Left hindlimb (tissue), 1 donor: ENCODE measurements at places on chromosomes 5 and 9.

DNA sequence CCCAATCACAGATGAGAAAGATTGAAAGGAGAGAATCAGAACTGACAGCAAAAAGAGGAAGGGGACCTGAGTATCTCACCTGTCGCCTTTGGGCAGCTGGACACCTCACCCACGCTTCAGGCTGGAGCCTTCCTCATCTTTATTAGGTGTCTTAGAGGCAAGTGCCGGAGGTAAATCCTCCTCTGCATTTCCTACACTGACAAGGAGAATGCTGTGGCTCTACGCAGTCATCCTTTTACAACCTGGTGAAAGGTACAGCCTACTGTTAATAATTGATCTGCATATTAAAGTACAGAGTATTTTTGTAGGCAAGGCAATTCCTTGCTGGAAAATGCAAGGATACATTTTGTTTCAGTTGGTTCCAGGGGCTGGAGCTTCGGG, 34.8 kb downstream of the PRLR start:
- no peak for DNase-seq

DNA sequence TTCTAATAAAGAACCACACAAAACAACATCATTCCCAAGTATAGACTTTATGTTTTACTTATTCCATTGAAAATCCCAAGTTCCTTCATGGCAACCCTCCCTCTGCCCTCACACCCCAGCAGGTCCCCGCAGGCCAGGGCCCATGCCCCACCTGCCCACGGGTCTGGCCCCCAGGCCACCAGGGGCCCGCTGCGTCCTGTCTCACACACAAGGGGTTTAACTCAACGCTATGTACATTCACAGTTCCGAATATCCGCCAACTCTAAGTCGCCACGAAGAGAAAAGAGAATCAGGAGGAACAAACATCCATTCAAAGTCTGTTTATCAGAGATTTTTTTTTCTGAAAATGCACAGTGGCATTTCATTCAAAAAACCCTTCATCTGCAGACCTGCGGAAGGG, 16.2 kb upstream of the SLC6A3 start:
- DNase-seq: no peak

DNA sequence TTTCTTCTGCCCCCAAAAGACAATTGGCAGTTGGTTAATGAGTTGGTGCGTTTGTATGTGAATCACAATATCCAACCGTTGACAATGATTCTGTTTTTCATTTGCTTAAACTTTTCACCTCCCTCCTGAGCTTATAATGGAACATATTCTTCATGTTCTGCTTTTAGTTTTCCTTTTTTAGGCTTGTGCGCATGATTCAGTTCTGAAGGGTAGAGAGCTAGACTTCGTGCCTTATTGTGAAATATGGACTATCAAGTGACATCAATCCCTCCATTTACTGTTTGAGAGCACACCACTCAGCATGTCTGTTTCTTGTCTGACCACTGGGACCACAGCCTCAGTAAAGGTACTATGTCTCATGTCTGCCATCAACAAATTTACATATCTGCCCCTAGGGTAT, 30.5 kb upstream of the LPAR1 start:
- DNase-seq: no peak

- DNase-seq: no peak
Observed at GRCh38 chr9:7119612-7120011, 361.8 kb downstream of the KDM4C start.

DNA sequence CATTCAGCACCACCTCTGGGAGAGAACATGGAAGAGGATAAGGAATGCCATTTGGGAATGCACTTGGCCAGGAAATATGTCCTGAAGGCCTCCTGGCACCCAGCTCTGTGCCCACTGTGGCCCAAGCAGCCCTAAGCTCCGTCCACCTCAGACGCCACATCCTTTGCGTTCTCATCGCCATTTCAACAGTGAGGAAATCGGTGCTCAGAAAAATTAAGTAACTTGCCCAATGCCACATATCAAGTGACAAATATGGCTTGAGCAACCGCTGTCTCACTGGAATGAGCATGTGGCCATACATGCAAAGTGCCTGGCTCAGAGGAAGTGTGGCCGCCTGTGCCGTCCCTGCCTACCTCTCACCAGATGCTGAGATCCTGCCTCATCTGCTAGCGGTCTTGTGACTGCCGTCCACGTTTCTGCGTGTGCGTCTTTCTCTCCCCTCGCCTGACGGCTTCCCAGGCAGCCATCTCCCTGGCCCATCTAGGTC, 984 bp upstream of the DOK3 start:
- DNase-seq: no peak

DNA sequence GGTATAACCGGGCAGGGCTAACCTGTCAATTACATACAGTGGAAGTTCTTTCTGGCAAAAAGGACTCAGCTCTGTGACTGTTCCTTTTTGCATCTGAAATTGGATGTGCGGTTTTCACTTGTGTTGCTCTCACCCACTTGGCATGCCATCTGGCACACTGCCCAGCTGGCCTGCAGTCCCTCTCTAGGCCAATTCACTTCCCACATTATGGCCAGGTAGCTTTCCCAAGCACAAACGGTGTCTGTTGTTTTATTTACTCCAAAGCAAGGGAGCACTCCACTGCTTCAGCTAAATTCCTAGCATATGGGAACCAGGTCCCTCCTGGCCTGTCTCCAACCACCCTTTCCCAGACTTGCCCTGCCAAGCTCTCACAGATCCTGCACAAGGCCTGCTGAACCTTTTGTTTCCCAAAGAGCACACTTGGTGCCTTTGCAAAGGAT, 132.5 kb downstream of the SEMA6A start:
- peak; percentile 49 for DNase-seq

- no peak for DNase-seq
Observed at GRCh38 chr9:133137451-133138231, 16.6 kb upstream of the RALGDS start.

DNA sequence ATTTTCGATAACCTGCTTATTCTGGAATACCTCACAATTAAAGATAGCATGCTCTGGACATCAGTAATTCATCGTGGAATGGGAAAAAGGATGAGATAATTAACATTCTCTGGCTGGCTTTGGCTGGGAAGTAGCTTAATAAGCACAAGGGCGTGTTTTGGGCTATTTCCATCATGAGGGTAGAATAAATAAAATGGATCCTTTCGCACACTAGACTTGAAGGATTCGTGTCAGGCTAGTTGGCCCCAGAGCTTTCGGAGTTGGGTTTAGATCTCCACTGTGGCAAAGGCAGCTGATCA, 151.2 kb upstream of the ADRA1B start:
- no peak for DNase-seq

- no peak for DNase-seq
Observed at GRCh38 chr5:16346380-16346779, 119.2 kb downstream of the ZNF622 start.

- no peak for DNase-seq
Observed at GRCh38 chr5:154242964-154243376, 52.4 kb downstream of the GALNT10 start.

DNA sequence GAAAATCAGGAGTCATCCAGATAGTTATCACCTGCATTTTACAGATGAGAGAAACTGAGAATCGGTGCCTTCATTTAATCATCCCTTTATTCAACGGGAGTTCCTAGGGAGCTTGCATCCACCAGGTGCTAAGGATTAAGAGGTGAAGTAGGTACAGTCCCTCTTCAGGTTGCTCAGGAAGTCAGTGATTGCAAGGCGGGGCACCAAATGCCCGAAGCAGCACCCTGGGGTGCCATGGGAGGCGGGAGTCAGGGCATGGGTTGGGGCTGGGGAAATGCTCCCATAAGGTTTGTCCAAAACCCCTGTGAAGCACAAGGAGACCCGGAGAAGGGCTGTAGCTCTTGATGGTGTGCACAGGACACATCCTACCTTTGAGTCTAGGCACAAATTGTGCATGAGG, 98.8 kb upstream of the KLF4 start:
- no peak for DNase-seq

DNA sequence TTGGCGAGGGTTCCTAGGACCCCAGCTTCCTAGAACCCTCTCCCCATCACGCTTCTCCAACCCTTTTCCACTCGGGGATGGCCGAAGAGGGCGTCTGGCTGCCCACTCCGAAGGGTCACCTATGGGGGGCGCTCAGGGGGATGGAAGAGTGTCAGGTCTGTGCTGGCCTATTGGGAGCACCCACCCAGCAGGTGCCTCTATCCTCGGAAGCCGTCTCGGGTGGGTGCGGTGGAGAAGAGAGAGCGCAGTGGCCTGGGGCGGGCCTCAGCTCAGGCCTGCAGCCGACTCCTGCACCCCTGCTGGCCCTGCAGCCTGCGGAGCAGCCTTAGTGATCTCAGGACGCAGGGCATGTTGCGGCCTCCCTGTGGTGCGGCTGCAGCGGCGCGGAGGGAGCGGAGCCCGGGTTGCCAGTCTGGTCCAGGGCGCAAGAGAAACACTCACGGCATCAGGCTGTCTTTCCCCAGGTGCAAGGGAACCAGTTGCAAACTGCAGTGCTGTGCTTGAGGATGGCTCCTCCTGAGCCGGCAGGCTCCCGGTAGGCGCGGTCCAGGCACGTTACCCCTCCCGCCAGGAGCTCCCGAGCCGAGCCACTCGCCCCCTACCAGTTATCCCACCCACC, 1.5 kb upstream of the IRX2 start:
- DNase-seq: no peak

GRCh38 chr9:33908749-33909148, 91.8 kb downstream of the UBE2R2 start:
- DNase-seq: no peak

GRCh38 chr9:36091026-36091953, 45.2 kb upstream of the GLIPR2 start:
- DNase-seq: no peak

- DNase-seq: no peak
Observed at GRCh38 chr5:176373100-176373818, 8.0 kb downstream of the ARL10 start.

- DNase-seq: no peak
Observed at GRCh38 chr9:96460470-96460869, 10.5 kb downstream of the HABP4 start.

DNA sequence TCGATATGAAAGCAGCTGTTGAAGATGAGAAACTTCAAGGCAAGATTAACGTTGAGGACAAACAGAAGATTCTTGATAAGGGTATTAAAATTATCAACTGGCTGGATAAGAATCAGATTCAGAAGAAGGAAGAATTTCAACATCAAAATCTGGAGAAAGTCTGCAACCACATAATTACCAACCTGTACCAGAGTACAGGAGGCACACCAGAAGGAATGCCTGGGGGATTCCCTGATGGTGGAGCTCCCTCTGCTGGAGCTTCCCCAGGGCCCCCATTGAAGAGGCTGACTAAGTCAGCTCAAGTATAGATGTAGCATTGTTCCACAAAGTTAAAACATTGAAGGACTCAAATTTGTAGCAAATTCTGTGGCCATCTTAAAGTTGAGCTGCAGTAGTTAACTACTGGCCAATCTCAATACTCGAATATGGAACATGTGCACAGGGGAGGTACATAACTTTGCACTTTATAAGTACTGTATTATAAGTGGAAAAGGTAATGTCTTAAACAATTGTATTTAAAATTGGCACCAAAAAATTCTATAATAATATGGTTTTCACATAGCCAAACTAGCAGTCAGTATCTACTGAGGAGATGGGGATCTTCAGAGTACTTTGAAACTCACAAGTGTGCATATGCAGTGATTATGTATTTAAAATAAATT, 237.5 kb downstream of the CHSY3 start:
- no peak for DNase-seq
